Lung (tissue), 17 donors: ENCODE measurements at places on chromosomes 7 and 10. TPM values are rescaled to one million over a fixed set of nuclear protein-coding genes. Genes with fewer than 3 reads are reported as not detected.
A peak's percentile ranks its signal among the peaks of the same experiment; 100 is the strongest.

- no peak overlapping the region for H3K27ac ChIP-seq
- H3K4me1 ChIP-seq, result peaks cover 4% of the 10 kb centered on the region
- no peak for DNase-seq
- H3K4me3 ChIP-seq, result no peak overlapping the region
- H3K27me3 ChIP-seq, result no peaks in the 10 kb centered on the region
Observed at GRCh38 chr10:91627344-91628102, 5.3 kb downstream of the PPP1R3C start.

The DNAH11 gene
- 12.8 TPM for total RNA-seq

GRCh38 chr7:74306730-74307469 is 17.7 kb downstream of the CLIP2 start:
- no peak overlapping the region for H3K4me3 ChIP-seq
- peaks cover 12% of the 10 kb centered on the region for H3K4me1 ChIP-seq
- H3K27me3 ChIP-seq, result no peaks in the 10 kb centered on the region
- H3K36me3 ChIP-seq, result no peaks in the 10 kb centered on the region
- DNase-seq, result peak; percentile 69
- peak overlapping the region; percentile 41 for H3K27ac ChIP-seq

The TMEM196 gene
- total RNA-seq, result not detected

The EZH2 gene
- total RNA-seq, result 4.6 TPM

- H3K27ac ChIP-seq, result no peak overlapping the region
- no peak overlapping the region for H3K4me3 ChIP-seq
- H3K4me1 ChIP-seq, result no peaks in the 10 kb centered on the region
- DNase-seq, result no peak
- H3K27me3 ChIP-seq, result no peaks in the 10 kb centered on the region
Observed at GRCh38 chr7:84949067-84949466, 237.8 kb downstream of the SEMA3D start.

DNA sequence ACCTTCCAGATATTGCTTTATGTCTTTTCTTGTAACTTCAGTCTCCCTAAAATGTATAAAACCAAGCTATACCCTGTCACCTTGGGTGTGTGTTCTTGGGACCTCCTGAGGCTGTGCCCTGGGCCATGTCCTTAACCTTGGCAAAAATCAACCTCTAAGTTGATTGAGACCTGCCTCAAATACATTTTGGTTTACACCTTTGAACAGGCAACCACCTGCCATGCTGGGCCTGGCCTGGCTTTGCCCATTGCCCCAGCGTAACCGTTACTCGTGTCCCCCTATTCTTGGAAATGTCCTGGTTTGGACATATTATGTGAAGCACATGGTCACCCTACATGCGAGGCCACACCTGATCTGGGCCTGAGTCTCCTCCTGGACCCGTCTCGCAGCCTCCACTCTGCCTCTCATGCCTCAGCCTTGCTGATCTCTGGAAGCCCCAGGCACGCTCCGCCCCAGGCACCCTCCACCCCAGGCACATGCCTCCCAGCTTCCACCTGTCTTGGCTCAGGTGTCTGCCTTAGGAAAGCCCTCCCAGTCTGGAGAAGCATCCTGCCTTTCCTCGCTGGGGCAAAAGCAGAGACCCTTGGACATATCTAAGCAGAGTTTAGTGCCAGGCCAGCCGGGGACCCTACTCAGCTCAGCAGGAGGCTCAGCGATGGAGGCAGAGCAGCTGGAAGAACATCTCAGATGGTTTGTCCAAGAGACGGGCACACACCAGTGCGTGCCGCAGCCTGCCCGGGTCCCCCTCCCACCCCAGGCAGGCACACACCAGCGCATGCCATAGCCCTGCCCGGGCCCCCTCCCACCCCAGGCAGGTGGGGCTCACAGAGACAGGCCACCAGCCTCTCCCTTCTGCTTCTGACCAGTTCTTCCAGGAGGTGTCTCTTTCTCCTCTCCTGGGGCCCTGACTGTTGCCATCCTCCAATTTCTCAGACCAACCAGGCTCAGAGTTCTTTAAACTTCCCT is 4.0 kb upstream of the VIPR2 start:
- no peaks in the 10 kb centered on the region for H3K36me3 ChIP-seq
- peaks cover 18% of the 10 kb centered on the region for H3K27me3 ChIP-seq
- H3K27ac ChIP-seq, result no peak overlapping the region
- no peaks in the 10 kb centered on the region for H3K4me1 ChIP-seq
- no peak overlapping the region for H3K4me3 ChIP-seq
- DNase-seq, result no peak

The PTPN20 gene
- total RNA-seq, result 2.5 TPM

DNA sequence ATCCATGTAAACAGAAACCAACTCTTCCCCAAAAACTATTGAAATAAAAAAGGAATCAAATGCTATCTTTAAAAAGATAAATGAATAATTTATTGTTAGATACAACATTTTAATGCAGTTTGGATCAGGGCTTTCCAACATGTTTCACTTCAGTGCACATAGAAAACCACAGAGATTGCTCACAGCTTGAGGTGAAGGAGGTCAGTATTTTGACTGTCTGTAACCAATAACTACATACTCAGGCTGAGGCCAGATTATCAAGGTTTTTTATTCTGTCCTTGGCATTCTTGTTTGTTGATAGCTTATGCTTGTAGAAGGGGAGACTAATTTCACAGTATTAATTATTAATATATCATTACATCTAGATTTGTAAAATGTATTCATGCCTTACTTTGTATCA is 195.5 kb downstream of the PRKG1 start:
- H3K4me1 ChIP-seq, result peaks cover 4% of the 10 kb centered on the region
- no peaks in the 10 kb centered on the region for H3K36me3 ChIP-seq
- no peak for DNase-seq
- H3K4me3 ChIP-seq, result no peak overlapping the region
- no peak overlapping the region for H3K27ac ChIP-seq
